Fibroblast of skin of scalp (primary cell): ENCODE measurements at places on chromosomes 12 and 14.

GRCh38 chr12:116832353-116832752, 48.9 kb downstream of the HRK start:
- no peak for DNase-seq

GRCh38 chr12:122891661-122892525, 4.0 kb downstream of the VPS37B start:
- DNase-seq = peak; percentile 67

- DNase-seq = peak; percentile 68
These were observed 10.2 kb upstream of the GOLGA5 start for GRCh38 chr14:92783813-92784431.

GRCh38 chr12:21369141-21369980, 3.3 kb upstream of the IAPP start:
- DNase-seq = no peak

DNA sequence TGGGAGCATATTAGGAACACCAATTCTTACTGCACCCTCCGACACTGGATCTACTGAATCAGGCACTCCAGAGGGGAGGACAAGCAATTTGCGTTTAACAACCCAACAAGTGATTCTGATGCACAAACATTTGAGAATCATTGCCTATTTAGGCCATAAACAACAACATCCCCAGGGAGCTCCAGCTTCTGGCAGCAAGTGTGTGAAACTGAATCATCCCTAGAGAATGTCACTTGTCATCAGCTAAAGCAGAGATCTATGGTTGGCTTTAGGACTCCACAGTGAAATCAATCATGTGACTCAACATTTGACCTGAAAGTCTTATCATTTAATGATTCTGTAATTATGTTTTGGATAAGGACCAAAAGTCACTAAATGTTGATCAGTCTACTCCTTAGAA, 505.0 kb upstream of the FLRT2 start:
- peak; percentile 56 for DNase-seq

GRCh38 chr12:117042862-117043261, 56.4 kb downstream of the TESC start:
- no peak for DNase-seq

DNA sequence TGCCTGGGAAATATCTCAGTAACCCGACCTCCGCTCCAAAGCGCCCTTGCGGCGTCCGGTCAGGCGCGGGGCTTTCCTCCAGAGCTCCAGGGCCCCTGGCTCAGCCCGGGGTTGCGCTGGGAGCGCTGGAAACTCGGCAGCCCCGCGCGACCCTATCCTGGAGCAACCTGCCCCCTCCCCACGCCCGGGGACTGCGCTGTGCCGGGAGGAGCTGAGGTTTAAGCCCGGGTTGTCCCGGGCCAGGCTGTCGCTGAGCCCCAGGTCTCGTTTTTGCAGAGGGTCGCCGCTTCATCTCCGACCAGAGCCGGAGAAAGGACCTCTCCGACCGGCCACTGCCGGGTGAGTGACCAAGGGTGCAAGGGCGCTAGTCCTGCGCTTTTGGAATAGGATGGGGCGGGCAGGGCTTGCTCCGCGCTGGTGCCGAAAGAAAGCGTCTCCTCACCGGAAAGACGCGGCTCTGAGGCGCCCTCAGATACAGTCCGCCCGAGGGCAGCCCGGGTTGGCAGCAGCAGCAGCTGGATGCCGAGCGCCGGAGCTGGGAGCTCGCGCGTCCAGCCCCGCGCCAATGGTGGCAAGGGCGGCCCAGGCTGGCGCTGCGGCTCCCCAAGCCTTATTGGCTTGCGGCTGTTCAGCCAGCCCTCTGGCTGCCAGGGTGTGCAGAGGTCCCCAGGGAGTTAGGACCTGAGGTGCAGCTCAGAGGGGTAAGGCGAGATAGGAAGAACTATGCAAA, 1.5 kb downstream of the SPX start:
- peak; percentile 51 for DNase-seq

- DNase-seq = peak; percentile 22
These were observed 46.4 kb downstream of the ZFYVE21 start for GRCh38 chr14:103762036-103762435.

DNA sequence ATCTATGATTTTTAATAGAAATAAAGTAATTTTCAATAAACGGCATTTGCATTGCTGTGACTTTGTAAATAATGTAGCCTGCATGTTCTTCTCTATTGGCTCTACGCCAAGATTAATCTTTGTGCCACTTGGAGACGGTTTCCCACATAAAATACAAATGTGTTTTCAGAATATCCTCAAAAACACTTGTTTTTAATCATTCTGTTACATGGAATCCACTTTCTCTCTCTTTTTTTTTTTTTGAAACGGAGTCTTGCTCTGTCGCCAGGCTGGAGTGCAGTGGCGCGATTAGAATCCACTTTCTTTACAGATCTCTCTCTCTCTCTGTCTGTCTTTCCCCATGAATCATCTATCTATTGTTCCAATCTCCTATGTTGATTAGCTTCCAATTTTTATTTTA, 22.8 kb upstream of the SSPN start:
- no peak for DNase-seq

DNA sequence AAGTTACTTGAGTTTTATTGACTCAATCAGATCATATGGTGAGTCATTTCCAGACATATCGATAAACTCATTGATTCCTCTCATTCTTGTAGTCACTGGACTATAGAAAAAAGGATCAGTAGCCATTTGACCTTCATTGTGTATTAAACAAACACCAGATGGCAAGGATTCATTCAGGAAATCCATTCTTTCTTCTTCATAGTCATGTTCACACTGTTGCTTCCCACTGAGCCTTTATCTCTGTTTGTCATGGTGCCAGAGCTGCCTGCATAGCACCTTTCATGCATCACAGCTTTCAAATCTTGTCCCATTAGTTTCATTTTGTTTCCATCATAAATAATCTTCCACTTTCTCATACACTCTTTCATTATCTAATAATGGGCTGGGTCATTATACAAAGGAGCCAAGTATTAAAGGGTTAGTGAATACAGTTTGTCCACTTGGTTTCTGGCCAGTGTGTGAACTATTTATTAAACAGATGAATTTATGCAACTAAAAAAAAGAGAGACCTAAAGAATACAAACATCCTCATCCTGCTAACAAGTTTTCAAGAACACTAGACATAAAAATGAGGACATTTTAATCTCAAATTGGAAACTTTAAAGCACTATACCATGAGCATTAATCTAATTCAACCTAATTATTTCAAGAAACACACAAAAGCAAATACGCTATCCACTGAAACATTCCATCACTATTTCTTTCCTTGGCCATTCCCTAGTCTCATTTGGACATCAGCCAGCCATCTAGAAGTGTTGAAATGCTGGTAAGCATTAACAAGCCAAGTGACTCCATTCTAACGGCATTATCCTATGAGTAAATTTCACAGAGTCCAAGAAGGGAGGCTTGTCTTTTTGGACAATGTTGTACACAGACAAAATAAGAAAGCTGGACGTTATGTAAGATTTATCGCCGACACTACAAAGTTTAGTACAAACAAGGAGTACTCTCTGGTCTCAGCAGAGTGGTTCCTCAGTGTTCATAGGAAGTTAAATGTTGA, 476.5 kb downstream of the FOXG1 start:
- peak; percentile 49 for DNase-seq

GRCh38 chr14:99699085-99699760, 15.1 kb downstream of the CYP46A1 start:
- no peak for DNase-seq

GRCh38 chr14:90642244-90642717, 173.9 kb downstream of the TTC7B start:
- peak; percentile 22 for DNase-seq

GRCh38 chr12:25677232-25677937, 124.3 kb upstream of the LMNTD1 start:
- DNase-seq = peak; percentile 13

GRCh38 chr12:32917094-32917611, 20.6 kb upstream of the PKP2 start:
- no peak for DNase-seq

DNA sequence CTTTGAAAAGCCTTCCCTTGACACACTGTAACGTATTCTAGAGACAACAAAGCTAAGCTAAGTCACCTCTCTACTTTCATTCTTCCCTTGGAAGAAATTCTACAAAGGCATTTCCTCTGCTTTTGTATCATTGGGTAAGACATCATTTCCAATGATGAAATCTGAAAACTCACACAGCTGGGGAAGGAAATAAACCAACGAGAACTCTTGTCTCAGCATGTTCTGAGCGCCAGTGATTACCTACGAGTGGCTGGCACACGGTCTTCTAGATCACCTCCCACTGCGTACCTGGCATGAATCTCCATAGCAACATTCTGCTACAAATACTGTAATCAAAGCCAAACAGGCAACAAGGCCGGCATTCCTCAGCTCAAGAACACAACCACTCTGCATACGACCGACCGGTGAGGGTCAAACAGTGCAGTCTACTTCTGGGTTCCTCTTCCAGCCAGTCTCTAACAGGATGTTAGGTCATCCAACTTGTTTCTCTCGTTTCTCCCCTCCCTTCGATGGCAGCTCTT, 7.6 kb downstream of the VPS37B start:
- no peak for DNase-seq

DNA sequence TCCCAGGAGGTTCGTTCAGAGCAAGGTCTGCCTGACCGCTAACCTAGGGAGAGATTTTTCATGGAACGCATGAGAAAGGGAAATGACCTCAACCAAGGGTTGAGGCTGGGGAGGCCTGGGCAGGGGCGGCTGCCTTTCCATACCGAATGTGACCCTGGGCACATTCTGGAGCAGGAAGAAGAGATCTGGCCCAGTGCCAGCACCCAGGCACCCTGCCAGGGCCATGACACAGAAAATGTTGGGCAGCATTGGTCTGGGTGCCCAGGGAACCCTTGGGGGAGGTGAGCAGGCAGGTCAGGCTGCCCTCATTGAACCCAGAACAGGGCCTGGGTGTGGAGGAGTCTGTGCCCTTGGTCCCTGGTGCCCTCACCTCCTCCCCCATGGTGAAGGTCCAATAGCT, 106.8 kb downstream of the CALM1 start:
- DNase-seq = no peak

GRCh38 chr14:45051180-45051579, 32.7 kb upstream of the PRPF39 start:
- no peak for DNase-seq

DNA sequence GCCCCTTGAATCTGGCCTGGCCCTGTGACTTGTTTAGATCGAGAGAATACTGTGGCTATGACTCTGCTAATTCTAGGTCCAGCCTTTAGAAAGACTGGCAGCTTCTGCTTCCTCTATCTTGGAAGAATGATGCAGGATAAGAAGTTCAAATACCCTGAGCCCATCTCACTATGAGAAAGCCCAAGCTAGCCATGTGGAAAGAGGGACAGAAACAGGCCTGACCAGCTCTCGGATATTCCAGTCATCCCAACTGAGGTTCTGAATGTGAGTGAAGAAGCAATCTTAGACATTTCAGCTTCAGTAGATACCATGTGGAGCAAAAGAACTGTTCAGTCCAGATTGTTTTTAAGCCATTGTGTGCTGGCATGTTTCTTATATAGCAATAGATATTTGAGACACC, 17.3 kb upstream of the KRR1 start:
- DNase-seq = no peak

DNA sequence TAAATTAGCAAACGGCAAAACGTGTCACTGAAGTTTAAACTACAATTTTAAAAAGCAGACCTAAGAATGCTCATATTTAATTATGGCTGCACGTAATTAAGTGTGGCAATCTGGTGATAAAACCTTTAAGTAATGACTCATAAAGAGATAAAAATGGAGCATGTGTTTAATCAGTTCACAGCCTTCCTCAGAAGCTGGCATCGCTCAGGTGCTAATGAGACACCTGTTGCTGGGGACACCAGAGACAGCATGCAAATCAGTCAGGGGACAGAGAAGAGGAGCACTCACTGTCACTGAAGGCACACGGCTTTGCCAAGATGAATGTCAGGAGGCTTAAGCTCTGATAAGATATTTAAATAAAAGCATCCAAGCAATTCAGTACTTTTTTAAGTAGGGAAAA, 840.3 kb downstream of the GALC start:
- DNase-seq = no peak

DNA sequence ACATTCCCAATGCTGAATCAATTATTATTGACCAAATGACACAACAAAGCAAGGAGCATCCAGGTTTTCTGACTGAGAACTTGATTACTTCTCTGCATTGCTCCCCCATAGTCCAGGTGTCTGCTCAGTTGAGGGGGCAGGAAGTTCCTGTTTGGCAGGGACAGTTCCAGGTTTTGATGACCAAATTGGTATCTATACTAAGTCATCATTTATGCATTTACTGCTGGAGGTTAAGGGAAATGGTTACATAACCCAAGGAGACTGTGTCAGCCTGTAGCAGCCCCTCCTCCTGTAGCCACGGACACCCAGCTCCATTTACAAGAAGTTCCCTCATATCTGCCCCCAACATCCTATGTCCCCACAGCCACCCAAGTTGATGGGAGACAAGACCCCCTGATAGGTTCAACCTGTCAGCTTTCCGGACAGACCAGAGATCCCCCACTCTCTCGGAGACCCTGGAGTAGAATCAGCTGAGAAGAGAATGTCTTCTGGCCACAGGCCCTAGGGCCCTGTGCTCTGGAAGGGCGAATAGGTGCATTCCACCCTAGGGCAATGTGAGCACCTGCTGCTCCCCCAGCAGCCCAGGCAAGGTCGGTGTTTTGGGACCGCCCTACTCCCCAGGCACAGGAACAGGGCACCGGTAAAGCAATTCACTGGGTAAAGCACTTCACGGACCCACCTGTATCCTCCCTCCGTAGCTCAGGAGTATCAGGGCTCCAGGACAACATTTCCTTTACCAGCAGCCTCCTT, 23.6 kb downstream of the IRF2BPL start:
- no peak for DNase-seq

DNA sequence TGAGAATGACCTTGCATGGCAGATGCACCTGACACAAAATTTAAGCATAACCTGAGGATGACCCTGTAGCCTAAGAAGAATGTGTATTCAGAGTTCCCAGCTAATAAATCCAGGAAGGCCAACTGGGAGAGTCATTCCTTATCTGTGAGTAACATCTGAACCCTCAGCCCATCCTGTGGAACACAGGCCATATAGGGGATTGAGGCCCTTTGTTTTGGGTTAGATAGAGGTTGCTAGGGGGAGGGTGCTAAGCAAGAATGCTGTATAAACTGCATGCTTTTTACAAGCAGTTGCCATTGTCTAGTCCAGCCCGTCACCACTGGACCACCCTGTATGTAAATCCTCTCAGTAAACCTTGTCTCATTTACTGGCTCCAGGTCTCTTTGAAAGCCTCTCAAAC, 77.0 kb downstream of the BICD1 start:
- DNase-seq = peak; percentile 40
